ENCODE measurements at places on chromosomes 2 and 18.
A peak's percentile ranks its signal among the peaks of the same experiment; 100 is the strongest.

DNA sequence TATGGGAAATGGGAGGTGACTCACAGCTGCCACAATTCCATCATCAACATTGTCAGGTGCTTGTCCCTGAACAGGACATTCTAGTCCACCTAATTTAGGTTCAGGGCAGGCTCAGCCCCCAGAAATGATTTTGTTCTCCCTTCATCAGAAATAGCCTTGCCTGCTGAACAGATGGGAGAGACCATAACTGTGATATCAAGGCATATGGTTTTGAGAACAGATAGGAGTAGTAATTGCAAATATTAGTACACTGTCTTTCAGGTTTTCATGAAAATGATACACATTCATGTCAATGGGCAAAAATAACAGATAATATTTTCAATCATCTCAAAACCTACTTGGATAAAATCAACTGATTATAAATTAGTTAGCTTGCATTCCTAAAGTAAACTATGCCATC is 316.5 kb downstream of the MBD2 start:
- no peak for DNase-seq

- DNase-seq, result no peak
Observed at GRCh38 chr2:168165985-168166901, 81.2 kb downstream of the STK39 start.

DNA sequence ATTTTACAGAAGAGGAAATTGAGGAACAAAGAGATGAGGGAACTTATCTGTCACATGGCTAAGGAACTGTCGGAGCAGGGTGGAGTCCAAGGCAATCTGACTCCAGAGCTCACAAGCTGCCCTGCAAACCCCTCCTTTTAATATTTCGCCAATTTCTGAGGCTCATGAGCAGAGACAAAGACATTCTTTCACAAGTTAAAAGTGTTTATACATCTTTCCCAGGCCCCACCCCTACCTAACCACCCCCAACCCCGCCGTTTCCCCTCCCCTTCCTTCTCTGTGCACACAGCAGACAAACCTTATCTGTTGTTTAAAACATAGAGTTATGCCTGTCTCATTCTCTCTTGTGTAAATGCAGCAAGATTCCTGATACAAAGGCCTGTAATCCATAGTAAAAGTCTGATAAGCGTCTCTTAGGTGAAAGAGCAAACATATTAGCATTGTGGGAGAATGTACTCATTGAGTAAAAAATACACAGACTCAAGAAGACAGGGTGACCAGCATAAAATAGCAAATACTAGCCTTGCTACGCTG is 44.3 kb downstream of the EPHA4 start:
- no peak for DNase-seq

DNA sequence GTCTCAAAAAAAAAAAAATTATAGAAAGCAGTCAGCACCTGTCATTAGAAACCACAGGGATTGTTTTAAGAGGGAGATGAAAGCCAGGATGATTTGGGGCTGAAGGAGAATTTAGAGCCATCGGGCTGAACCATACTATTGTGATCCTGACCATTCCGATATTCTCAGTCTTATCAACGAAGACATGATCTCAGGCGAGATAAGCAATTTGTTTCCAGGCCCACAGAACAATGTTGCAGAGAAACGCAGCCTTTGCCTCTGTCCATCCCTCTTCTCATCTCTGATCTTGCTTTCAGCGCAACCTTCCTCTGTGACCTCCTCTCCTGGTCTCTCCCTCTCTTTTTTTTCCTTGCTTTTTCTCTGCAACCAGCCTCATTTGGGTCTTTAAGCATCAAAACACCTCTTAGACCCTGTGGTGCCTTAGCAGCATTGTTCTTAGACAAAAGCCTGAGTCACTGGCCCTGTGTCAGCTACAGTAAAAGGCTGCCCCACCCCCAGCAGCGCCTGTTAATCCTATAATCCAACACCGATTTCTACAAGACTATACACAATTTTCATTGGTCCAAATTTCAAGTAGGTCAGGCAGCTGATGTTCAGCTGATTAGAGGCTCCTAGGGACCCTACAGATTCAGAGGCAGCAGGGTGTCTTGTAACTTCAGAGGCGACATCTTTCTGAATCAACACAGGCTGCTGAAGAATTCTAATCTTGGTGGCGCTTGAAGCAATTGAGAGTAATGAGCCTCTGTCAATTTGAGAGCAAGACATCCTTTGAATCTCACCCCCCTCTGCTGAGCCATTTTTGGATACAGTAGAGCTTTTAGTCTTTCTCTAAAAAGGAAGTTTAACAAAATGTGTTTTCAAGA is 206.0 kb downstream of the NCK2 start:
- DNase-seq, result no peak

DNA sequence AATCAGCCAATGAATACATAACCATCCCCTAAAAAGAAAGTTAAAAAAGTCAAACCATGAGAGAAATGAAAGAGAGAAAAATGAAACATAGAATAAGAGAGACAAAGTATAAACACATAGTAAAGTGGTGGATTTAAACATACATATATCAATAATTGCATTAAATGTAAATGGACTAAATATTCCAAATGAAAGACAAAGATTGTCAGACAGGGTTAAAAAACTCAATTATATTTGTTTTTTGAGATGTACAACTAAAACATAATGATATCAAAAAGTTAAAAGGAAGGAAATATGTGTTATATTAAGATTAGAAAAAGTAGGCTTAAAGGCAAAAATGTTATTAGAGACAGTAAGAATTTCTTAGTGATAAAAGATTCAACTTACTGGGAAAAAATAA is 83.8 kb upstream of the CELF4 start:
- DNase-seq, result no peak

- DNase-seq, result peak; percentile 23
Observed at GRCh38 chr2:168687314-168687713, 115.1 kb upstream of the NOSTRIN start.

GRCh38 chr2:176419591-176420071 is 150.4 kb downstream of the MTX2 start:
- peak; percentile 80 for DNase-seq

- no peak for DNase-seq
Observed at GRCh38 chr2:158967114-158967730, 1.2 kb upstream of the TANC1 start.

DNA sequence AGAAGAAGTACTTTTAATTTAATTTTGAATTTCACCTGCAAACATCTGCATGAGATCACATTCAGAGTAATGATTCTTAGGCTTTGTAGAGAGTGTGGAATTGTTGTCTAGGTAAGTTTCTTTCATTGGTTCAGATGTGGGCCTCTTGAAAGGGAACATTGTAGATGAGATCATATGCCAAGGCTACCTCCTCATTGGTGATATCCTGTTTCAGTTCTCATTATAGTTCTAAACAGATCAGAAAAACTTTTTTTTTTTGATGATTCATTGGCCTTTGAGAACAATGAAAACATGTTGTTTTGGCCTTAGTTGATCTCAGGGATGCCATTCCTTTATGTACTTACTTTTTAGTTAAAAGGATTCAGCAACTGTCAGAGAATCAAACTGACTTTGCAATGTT is 44.5 kb downstream of the EML6 start:
- DNase-seq, result peak; percentile 88

GRCh38 chr2:86337244-86337835 is at the start of gene REEP1:
REEP1 (minus strand) TSS chr2:86337626; CDS start chr2:86337510, 116 bp downstream.
- DNase-seq, result no peak

DNA sequence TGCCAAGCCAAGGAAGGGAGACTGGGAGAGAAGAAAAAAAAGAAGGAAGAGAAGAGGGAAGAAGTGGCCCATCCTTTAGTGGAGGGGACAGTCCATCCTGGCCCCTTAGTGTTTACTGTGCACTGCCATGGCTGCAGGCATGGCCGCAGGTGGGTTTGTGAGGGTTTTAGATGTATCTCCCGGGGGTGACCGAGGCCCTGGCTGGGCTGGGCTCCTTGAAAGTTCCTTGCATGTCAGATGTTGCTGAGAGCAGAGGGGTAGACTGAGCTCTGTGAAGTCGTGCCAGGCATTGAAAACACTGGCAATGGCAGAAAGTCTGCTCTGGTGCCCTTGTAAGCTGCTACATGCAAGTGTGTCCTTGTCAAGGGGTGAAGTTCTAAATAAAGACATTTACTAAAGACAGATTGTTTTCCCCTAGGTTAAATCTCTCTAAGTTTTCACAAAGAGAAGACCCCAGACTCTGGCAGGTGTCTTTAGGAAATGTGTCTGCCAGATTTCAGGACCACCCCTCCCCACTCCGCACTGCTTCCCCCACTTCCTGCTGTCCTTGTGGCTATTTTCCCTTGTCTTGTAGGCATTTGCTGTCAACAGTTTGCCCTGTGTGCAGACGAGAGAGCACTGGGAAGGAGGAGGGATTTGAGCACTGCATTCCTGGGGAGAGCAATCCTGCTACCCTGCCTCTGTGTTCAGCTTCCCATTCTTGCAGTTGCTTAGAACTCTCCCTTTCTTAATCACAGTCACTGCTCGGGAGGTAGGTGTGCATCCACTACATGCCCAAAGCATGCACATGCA is 68.4 kb downstream of the ACOXL start:
- DNase-seq, result no peak

Data from fibroblast of mammary gland (primary cell).